ENCODE measurements at places on chromosomes 3 and 15. TPM values are rescaled to one million over a fixed set of nuclear protein-coding genes. Genes with fewer than 3 reads are reported as not detected.

DNA sequence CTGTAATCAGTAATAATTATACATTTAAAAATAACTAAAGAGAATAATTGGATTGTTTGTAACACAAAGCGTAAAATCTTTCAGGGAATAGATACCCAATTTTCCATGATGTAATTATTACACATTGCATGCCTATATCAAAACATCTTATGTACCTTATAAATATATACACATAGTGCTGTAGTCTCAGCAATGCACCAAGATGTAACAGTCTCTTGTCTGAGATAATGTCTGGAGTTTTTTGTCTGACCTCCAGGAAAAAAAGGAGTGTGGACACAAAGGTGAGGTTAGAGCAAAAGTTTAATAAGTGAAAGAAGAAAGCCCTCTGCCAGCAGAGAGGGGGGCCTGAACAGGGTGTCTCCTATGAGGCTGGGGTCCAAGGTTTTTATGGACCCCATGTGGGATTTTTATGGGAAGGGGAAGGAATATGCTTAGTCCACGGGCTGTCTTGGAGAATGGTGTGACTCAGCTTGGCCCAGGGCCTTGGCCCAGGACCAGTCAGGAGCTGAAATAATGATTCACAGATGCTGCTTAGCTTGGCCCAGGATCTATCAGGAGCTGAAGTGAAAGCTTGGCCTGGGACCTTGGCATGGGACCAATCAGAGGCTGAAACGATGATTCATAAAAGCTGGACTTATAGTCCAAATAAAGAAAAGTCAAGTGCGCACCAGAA is 545.0 kb downstream of the ZPLD1 start:
- H3K4me3 ChIP-seq: no peak overlapping the region
- no peak overlapping the region for H3K27ac ChIP-seq
- H3K36me3 ChIP-seq: no peaks in the 10 kb centered on the region
- H3K27me3 ChIP-seq: no peaks in the 10 kb centered on the region
- peaks cover 14% of the 10 kb centered on the region for H3K4me1 ChIP-seq
- DNase-seq: peak; percentile 71

- H3K4me1 ChIP-seq: peaks cover 69% of the 10 kb centered on the region
- no peaks in the 10 kb centered on the region for H3K27me3 ChIP-seq
- no peaks in the 10 kb centered on the region for H3K36me3 ChIP-seq
- H3K27ac ChIP-seq: no peak overlapping the region
Observed at GRCh38 chr3:128736601-128737000, 10.6 kb downstream of the RAB7A start.

Gene SLITRK3
- total RNA-seq: not detected

DNA sequence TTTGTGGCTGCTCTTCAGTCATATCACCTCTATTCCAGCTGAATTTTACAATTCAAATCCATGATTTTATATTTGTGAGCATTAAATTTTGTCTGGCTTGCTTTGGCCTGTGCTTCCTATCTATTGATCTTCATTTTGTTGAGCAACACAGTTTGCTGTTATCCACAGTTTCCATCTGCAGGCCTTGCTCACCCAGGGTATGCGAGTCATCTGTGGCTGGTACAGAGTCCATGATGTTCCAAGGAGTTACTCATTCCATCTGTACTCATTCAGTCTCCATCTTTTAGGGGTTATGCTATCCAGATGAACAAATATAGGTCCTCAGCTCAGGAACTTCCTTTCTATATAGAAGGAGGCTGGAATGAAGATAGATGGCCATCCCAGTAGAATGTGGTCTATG is 70.1 kb upstream of the CCK start:
- H3K36me3 ChIP-seq: no peaks in the 10 kb centered on the region
- DNase-seq: no peak
- H3K4me3 ChIP-seq: no peak overlapping the region
- no peaks in the 10 kb centered on the region for H3K4me1 ChIP-seq
- no peak overlapping the region for H3K27ac ChIP-seq
- no peaks in the 10 kb centered on the region for H3K27me3 ChIP-seq

Gene TRIP4
- 17.9 TPM for total RNA-seq

DNA sequence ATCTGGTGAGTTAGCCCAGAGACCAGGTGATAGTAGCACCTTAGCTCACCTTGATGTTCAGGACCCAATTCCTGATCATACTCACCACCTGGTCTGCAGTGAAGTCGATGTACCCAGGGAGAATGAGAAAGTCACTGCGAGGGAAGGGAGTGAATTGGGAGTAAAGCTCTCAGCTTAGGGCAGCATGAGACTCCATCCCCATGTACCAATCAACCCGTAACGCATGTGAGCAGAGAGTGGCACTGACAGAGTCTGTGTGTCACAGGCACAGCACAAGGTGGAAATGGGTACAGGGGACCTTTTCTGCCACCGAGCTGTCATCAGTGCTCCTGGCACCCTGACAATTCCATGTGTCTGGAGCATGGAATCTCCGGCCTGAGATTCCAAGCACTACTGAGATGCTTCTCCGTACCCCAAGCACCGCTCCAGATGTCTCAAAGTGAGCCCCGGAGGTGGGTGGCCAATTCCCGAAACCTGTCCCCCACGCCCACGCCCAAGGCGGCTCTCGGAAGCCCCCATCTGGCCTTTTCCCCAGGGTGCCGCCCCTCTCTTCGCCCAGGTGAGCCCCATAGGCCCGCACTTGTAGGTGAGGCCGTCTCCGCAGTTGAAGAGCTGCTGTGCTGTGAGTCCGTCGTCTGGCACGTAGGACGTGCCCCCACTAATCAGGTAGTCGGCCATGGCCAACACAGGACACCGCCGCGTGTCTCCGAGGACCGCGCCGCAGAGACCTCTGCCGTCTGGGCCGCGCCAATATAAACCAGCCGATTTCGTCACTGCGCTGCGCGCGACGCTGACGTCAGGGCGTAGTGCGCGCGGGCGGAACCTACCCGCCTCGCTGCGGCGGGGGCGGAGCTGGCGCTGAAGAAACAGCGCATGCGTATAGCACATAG is at the start of gene IMPDH2:
Gene IMPDH2, minus strand, starts transcription at position 726 of the 890 bp plus-strand sequence. Its CDS starts 48 bp downstream, at position 678.
- H3K27ac ChIP-seq: peak within 1 kb of the TSS; percentile 98
- H3K4me1 ChIP-seq: peaks cover 39% of the 10 kb centered on the region
- peak; percentile 93 for DNase-seq
- no peaks in the 10 kb centered on the region for H3K27me3 ChIP-seq
- H3K4me3 ChIP-seq: peak within 1 kb of the TSS; percentile 65

Gene FRMD4B
- total RNA-seq: 9.5 TPM

Gene GPR87
- total RNA-seq: not detected
